ENCODE measurements at places on chromosomes 6 and 20.

DNA sequence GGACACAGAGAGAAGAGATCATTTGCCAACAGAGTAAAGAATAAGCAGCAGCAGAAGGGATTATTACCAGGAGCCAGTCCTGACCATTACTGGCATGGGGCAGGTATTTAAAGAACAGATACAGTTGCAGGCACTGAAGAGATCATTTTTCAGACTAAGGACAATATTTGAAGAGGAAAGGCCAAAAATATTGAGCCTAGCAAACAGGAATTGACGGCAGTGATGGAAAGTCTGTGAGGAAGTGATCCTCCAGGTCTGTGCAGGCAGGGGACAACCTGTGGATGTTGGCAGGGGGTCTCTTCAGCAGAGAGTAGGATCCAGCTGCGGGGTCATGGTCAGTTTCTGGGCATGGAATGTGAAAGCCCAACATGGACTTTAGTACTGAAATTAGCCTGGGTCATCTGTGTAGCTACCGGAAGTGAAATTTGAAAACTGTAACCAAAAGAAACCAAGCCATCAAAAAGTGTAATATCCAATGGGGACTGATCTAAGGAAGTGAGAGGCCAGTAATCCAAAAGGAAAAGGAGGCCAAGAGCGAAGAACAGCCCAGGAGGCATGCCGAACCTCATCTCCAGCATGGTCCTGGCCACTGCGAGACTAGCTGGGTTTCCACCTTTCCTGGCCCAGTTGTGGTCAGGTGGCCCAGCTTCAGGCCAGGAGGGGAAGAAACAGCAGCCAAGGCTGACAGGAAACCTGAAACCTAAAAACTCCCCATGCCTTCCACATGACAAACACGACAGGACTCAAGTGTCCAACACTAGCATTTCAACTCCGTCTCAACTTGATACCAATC lies 115.1 kb upstream of the TNFAIP3 start:
- no peak for DNase-seq

DNA sequence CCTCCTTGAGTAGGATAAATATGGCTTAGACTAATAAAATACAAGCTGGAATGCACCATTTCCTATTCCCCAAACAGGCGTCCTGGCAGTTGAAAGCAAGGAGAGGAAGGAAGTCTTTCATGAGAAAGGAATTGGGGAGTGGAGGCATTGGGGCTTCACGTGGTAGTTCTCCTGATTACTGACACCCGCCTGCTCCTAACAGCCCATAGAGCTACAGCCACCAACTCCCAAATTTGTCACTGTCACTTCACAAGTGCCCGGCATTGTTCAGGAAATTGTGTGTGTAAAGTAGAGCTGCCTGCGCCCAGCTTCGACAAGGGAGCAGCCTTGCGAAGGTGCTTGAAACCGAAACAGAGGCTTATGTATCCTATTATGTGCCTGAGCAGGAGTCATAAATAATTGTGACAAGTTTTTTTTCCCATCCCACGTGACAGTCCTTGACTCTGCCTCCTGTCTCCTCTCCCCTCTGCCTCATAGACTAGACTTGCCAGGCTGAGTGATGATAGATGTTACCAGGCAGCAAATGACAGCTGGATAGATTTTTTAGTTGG lies 301.7 kb upstream of the ZFP64 start:
- DNase-seq = no peak

DNA sequence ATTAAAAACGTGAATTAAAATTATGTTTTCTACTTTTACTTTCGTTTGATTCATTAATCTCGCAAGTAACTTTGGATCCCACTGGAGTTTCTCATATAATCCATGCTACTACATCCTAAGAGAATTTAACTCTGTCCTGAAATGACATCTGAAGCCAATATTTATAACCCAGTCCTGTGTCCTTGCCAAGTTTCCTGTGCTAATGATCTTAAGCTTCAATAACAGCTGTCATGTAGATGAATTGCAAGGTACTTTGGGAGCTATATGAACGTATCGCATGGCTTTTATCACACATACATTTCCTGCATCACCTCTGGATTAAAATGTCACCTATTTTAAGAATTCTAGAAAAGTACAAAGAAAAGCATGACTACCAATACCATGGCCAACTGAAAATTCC lies 833.8 kb upstream of the CITED2 start:
- no peak for DNase-seq

DNA sequence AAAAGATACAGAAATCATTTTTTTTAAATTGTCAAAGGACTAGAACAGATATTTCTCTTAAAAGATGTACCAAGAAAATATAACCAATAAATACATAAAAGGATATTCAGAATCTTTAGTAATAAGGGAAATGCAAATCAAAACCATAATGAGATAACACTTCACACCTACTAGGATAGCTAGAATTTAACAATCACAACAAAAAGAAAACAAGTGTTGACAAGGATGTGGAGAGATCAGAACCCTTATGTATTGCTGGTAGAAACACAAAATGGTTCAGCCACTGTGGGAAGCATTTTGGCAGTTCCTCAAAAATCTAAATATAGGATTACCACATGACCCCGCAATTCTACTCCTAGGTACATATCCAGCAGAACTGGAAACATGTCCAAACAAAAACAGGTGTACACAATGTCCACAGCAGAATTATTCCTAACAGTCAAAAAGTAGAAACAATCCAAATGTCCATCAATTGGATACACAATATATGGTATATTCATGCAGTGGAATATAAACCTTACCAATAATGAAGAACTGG lies 211.0 kb downstream of the LRFN2 start:
- no peak for DNase-seq
